Activated T-helper 1 cell treated with anti-CD3 and anti-CD28 coated beads, Interleukin-2, amount 50 U/mL, for 16 hours (primary cell): ENCODE measurements at places on chromosomes 5 and 9.

GRCh38 chr9:97651646-97652045, 18.0 kb downstream of the NCBP1 start:
- no peak for DNase-seq

- no peak for DNase-seq
These were observed 77.2 kb downstream of the ADAMTS16 start for GRCh38 chr5:5217371-5217770.

DNA sequence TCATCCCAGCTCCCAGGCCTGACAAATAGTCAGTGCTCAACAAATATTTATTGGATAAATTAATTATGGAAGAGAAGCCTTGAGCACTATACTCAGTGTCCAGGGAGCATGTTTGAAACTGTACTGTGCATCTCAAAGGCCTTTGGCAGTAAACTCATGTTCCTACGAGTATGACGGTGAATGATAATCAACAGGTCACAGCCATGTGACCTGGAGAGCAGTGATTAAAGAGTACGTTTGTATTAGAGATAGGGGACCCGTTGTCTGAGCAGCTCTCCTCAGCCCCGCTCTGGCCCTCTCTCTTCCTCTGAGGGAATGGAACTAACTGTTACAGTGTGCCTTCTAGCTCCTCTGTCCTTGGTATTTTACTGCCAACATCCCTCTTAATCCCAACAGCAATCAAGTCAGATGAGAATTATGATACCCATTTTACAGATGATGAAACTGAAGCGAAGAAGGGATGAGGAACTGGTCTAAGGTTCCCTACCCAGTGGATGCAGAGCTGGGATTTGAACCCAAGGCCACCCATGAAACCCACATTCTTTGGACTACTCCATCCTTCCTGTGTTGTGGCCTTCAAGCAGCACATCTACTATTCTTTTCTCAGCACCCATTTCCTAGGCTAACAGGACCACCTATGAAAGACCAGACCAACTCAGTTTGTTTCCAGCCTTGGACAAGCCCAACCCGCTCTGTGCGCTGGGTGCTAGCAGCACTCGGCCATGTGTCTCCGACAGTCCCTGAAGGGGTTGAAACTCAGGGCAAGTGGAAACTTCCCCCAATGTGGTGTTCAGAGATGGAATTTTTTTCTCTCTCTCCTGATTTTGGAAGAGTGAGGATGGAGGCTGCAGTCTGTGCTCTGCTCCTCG, 34.9 kb downstream of the SPRY4 start:
- DNase-seq = no peak

GRCh38 chr9:127540664-127541041, 71.4 kb upstream of the STXBP1 start:
- no peak for DNase-seq

DNA sequence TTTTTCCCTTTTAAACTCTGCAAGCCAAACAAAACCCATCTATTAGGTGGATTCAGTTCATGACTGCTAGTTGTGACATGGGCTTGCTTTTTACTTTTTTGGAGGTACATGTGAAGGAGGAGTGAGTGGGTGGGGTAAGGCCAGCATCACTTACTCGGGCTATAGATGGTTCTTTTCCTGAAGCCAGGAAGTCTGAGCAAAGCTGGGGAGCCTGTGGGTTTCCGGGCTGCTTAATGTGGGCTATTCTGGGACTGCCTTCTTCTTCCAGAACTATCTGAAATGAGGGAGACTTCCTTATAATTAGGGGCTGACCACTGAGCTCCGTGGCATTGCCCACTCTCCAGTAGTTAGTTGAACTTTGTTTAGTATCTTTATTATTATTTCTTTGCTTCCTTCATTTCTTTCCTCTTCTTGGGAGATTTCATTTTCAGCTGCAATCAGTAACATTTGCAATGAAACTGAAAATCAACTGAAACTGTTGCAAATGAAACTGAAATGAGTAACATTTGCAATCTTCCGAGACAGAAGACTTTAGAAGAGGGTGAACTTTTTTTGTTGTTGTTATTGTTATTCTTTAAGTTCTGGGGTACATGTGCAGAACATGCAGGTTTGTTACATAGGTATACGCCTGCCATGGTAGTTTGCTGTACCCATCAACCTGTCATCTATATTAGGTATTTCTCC, 204.9 kb downstream of the LRRC70 start:
- DNase-seq = no peak

DNA sequence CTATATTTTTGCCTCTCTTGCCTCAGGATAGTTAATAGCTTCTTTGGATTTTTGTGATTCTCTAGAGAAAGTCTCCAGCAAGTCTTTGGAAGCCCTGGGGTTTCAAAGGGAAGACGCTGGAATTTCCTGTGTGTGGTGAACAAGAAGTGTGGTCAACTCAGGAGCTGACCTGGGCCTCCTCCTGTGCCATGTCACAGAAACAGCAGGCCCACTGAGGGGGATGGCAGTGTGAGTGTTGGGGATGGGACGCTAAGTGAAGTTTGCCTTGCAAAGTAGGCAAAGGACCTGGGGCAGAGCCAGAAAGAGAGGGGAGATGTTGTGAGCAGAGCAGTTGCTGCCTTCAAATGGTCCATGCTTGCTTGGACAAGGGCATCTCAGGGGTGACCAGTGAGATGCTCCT, 226.3 kb downstream of the DMRT2 start:
- no peak for DNase-seq

DNA sequence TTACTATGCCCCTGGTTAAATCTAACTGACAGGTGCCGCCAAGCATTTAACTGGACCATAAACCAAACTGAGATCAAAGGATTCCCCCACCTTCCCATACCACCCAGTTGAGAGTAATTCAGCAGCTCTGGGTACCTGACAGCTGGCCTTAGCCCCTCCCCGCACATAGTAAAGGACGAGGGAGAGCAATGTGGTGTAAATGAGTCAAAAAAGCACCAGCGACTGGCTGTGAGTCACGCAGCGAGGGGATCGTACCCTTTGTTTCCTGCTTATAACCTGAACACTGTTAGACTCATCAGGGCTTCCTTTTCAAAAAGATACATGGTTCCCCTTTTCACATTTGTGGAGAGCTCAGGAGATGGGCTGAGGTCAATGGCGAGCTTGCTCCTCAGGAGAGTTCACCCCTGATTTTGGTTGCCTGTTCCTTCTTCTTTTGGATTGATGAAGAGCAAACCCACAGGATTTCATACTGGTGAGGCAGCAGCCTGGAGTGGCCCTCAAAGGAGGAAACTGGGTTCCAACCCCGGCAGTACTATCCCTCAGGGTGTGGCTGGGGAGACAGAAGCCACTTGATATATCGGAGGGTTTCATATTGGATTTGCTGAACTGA, 71.5 kb downstream of the ANKRD33B start:
- DNase-seq = peak; percentile 44

DNA sequence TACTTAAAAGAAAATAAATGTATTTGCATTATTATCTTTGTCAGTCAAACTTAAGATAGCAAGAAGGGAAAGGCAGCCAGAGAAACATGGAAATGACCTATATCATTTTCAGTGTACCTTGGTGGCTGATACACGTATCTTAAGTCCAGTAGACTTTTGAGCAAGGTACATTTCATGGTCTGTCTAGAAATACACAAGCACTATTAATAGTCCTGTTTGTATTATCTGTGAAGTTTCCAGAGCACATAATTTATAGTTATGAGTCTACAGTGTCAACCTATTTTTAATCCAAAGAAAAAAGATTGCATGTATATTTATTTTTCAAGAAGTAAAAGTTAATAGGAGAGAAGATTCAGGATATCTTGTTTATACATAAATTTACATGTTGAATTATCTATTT, 95.7 kb downstream of the IZUMO3 start:
- no peak for DNase-seq

- DNase-seq = no peak
These were observed 79.5 kb upstream of the NFIB start for GRCh38 chr9:14393418-14393817.

- DNase-seq = no peak
These were observed 8.0 kb upstream of the GFI1B start for GRCh38 chr9:132970324-132971062.

- DNase-seq = no peak
These were observed 248.5 kb upstream of the DAP start for GRCh38 chr5:11009576-11009975.

- DNase-seq = no peak
These were observed 19.9 kb downstream of the MTX3 start for GRCh38 chr5:79971156-79971555.

DNA sequence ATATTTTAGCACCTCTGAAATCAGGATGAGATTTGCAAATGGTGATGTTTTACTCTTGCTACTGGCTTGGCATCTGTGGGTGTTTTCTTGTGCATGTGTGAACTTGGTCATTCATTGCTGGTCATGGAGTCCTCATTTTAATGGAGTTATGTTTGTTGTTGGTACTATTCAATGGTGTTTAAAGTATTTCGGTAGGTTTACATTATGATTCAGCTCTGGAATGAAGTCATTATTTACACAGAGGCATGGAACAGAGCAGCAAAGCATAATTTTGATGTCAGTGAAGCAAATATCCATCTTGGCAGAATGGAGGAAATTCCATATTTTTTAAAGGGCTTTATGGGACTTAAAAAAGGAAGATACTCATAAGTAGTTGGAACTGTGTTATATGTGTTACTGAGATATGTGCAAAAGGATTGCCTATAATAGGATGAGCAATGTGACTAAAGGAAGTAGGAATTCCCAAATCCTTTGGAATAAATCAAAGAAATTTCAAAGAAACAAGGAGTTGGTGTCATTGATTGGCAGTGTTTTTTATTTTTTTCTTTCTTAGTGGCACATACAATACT, 147.4 kb downstream of the ACTBL2 start:
- no peak for DNase-seq
